ENCODE measurements at places on chromosomes 16 and 17. TPM values are rescaled to one million over a fixed set of nuclear protein-coding genes. Genes with fewer than 3 reads are reported as not detected.

CLEC18A gene
- total RNA-seq, result not detected

BCO1 gene
- under 0.01 TPM for total RNA-seq

BIRC5 gene
- total RNA-seq, result 10.3 TPM

TP53TG3 gene
- not detected for total RNA-seq

PDILT gene
- not detected for total RNA-seq

GPR142 gene
- total RNA-seq, result not detected

SLC22A31 gene
- total RNA-seq, result not detected

G6PC1 gene
- total RNA-seq, result not detected

KRT39 gene
- not detected for total RNA-seq

MIF4GD gene
- total RNA-seq, result 7.4 TPM

NEK8 gene
- 1.3 TPM for total RNA-seq

SLFN13 gene
- 0.65 TPM for total RNA-seq

GRCh38 chr17:65283704-65284103 is 146.5 kb downstream of the RGS9 start:
- no peak for DNase-seq

DNA sequence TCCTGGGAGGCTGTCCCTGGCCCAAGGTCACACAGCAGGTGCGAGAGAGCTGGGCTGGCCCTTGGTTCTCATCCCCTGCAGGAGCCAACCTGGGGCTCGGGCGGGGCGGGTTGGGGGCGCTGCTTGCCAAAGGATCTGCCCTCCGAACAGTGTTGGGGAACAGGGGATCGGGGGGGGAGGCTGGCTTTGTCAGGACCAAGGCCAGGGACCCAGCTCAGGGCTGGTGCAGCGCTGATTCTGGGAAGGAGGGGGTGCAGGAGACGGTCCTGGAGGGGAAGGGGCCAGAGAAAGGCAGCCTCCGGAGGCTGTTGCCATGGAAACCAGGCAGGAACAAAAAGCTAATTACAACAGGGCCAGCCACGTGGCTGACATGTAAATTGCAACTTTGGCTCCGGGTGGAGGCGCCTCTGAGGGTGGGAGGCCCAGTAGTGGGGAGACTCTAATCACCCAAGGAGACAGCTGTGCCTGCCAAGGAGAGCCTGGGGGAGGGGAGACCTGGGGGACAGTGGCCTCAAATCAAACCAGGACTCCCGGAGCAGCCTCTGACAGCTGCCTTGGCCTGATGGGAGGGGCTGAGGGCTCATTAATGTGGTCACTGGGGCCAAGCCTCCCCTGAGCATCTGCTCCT is 1.3 kb downstream of the TUBB3 start:
- DNase-seq, result peak; percentile 38

- peak; percentile 36 for DNase-seq
These were observed 27.0 kb upstream of the NTN1 start for GRCh38 chr17:8994319-8994718.

- no peak for DNase-seq
These were observed 26.5 kb upstream of the ADGRG1 start for GRCh38 chr16:57601801-57602478.

GRCh38 chr16:27326738-27327585 is 13.2 kb downstream of the IL4R start:
- DNase-seq, result peak; percentile 92

GRCh38 chr17:8100111-8100510 is 12.6 kb upstream of the ALOX12B start:
- no peak for DNase-seq

DNA sequence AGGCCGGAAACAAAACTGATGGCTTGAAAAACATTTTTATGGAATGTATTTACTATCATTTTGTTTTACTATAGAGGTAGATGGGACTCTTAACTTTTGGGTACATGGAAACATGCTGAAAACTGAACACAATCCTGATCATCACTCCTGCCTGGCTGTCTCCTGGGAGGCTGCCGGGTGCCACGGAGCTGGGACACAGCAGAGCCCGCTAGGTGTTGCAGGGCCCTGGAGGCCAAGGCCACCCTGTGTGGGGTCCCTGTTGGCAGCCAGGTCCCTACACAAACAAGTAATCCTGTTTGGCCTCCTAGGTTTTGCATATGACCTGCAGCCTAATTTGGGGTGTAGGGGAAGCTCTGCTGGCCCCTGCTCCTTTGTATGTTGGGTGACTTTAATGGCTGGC is 17.5 kb downstream of the PLD6 start:
- DNase-seq, result no peak

GRCh38 chr17:46157443-46158062 is 35.7 kb downstream of the KANSL1 start:
- peak; percentile 18 for DNase-seq

DNA sequence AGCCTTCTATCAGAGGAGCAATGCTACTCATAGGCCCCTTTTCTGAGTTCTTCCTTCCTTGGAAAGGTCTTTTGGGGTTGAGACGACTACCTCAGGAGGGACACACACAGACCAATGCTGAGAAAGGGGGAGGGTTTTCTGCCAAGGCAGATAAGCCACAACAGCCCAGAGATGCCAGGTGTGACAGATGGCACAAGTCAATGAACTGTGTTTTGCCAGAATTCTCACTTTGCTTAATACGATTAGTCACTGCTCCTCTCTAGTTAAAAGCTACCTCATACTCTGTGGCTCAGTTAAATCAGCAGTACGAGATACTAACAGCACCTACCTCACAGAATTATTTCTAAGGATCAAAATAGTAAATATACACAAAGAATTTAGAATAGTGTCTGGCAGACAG is 8.0 kb downstream of the BRD7 start:
- no peak for DNase-seq

GRCh38 chr16:89096042-89096717 is 2.5 kb downstream of the ACSF3 start:
- DNase-seq, result no peak

DNA sequence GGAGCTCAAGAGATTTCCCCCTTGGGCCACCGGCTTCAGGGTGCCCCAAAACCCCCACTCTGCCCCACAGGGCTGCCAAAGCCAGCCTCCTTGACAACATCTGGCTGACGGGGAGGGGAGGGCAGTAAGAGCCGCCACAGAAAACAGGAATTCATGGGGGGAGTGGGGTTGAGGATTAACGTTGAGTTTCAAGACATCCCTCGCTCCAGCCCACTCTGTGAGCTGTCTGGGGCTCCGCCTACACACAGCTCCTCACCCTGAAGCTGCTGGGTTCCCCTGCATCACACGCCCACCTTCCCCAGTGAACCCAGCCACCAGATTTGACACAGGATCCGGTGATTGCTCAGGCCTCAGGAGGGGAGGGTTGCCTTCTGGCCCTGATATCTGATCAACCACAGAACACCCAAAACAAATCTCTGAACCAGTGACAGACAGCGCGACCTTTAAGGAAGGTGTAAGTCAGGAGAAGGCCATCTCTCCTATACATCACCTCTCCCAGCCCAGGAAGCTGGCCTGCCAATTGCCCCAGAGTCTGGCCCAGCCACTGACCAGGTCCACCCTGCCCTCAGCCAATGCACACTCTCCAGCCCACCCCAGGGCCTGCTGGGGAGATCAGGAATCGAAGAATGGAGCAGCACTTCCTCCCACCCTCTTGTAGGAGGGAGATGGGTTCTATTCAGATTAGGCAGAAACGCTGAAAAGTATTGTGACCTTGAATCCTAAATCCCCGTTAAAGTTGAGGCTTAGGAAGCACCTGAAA is 132.1 kb downstream of the CLEC16A start:
- DNase-seq, result no peak

GRCh38 chr16:30031477-30031918 is 427 bp upstream of the TLCD3B start:
- no peak for DNase-seq

GRCh38 chr16:13421726-13422125 is 498.2 kb upstream of the ERCC4 start:
- DNase-seq, result no peak

- peak; percentile 52 for DNase-seq
These were observed 304.4 kb downstream of the FOXL1 start for GRCh38 chr16:86882586-86883280.

GRCh38 chr17:28136923-28137322 is 94.4 kb downstream of the NLK start:
- no peak for DNase-seq

GRCh38 chr17:59671386-59671785 is 35.8 kb downstream of the PTRH2 start:
- DNase-seq, result no peak

DNA sequence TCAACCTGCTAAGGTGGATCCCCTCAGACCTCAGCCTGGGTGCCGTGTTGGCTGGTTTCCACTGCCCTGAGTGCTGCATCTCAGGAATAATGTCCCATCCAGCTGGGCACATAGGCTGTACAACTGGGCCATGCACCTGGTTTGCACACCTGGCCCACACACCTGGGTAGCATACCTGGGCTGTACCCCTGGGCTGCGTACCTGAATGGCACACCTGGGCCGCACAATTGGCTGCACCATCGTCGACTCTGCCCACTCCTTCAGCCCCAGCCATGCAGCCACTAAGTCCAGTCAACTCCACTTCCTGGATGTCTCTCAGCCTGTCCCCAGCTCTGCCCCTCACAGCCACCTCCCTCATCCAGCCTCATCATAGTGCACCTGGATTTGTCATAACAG is 7.9 kb downstream of the SLC5A10 start:
- no peak for DNase-seq

DNA sequence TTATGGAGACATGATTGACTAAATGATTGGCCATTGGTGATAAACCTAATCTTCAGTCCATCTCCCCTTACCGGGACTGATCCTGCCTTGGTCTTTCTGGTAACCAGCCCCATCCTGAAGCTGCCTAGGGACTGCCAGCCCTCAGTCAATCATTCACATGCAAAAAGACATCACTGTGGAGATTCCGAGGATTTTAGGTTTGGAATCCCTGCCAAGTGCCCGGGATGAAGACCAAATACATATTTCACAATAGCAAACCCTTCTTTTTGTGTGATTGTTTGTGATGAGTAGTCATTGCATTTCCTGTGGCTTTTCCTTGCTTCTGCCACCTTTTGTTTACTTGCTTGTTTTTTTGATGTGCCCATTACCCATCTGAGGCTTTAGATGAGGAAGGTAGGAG is 44.0 kb downstream of the EPN2 start:
- DNase-seq, result no peak

- DNase-seq, result no peak
These were observed 126.9 kb downstream of the KIF2B start for GRCh38 chr17:53949473-53950090.

DNA sequence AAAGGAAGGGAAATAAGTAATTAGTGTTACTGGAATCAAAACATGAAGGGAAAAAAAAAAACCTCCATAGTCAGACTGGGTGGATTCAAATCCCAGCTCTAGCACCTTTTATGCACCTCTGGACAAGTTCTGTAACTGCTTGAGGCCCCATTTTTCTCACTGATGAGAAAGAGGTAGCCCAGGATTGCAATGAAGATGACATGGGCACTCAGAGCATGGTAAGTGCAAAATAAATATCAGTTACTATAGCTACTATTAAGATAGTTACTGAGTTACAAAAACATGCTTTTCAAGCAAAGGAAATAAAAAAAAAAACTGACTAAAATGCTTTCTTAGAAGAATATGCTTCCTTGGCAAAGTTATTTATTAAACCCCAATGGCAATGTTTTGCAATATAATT is 58.8 kb downstream of the CEP95 start:
- DNase-seq, result no peak

DNA sequence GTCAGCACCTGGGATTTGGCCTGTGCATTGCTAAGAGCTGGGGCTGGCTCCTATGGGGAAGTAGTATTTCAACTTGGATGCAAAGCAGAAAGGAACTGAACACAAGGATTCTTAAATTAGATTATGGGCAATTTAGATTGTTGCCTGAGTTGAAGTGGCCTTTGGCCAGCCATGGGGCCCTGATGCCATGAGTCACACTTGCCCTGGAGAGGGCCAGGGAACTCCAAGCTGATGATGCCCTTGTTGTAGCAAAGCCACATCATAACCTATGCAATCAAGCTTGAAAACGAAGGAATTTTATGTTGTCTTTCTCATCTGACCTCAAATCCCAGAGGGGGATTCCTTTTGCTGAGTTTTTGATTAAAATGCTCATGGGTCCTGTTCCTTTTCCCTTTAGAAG is 3.9 kb upstream of the SPATA32 start:
- DNase-seq, result peak; percentile 36

DNA sequence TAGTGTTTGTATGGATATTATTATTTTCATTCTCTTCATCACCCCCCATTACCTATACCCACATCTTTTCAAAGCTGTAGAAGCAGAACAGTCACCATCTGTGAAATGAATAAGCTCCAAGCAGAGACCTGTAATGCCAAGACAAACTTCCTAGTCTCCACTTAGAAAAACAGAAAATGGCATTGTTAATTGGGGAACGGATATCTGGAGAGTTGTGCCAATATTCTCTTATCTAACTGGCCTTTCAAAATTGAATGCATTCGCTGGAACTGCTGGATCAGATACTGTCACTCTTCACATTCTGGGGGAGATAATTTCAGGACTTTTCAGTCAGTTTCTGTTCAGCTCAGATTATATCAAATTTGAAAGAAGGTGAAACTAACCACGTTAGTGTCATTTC is 464.4 kb upstream of the GOT2 start:
- peak; percentile 68 for DNase-seq

DNA sequence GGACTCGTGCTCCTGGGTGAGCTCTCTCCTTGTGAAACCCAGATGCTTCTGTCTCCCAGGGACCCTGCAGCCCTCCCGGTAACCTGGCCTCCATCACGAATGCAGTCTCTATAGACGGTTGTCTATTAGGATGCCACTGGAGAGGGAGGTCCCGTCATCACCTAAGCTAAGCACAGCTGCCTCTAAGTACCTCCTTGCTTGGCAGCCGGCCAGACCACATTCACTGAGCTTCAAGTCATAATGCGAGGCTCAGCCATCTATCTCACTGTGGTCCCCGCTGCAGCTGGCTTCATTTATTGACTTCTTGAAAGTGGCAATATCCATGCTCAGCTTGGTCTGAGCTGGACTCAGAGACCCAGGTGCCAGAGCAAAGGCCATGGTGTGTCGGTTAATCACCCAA is 74.5 kb upstream of the HSBP1 start:
- DNase-seq, result no peak
